NCI-H187 (cell line): ENCODE measurements at places on chromosomes 13 and 19.

GRCh38 chr13:67328895-67329294 is 98.8 kb upstream of the PCDH9 start:
- DNase-seq = no peak

- DNase-seq = no peak
Measured at GRCh38 chr13:38180126-38180525, 169.5 kb upstream of the UFM1 start.

DNA sequence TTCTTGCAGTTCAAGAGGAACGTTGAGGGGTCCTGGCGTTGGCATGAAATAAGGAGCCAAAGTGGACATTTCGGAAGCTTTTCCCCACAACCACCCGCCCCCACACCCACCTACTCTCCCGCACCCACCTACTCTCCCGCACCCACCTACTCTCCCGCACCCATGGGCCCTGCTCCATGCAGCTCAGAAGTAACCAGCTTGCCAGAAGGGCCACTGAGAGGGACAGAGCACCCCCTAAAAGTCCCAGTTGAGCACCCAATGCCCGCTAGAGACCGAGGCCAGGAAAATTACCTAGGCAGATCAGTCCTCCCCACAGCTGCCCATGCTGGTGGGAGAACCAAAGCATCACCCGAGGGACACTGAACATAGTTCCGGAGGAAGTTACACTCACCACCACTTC is 11.8 kb downstream of the VSTM2B start:
- no peak for DNase-seq

DNA sequence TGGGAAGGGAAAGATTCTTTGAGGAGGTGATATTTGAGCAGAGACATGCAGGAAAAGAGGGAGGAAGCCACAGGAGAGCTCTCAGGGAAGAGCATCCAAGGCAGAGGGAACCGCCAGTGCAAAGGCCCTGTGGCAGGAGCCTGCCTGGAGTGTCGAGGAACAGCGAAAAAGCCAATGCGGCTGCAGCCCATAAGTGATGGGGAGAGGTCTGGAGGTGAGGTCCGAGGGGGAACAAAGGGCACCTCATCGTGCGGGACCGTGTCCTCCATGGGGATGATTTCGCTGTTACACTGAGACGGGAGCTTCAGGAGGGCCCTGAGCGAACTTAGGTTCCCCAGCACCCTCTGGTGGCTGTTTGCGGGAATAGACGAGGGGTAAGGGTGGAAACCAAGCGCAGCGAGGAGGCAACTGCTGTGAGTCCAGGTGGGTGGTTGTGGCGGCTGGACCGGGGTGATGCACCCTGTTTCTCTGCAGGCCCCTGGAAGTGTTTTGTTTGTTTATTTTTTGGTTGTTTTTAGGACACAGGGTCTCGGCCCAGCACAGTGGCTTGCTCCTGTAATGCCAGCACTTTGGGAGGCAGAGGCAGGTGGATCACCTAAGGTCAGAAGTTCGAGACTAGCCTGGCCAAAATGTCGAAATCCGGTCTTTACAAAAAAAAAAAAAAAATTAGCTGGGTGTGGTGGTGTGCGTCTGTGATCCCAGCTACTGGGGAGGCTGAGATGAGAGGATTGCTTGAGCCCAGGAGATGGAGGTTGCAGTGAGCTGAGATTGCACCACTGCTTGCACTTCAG is 5.9 kb upstream of the EHD2 start:
- DNase-seq = no peak

DNA sequence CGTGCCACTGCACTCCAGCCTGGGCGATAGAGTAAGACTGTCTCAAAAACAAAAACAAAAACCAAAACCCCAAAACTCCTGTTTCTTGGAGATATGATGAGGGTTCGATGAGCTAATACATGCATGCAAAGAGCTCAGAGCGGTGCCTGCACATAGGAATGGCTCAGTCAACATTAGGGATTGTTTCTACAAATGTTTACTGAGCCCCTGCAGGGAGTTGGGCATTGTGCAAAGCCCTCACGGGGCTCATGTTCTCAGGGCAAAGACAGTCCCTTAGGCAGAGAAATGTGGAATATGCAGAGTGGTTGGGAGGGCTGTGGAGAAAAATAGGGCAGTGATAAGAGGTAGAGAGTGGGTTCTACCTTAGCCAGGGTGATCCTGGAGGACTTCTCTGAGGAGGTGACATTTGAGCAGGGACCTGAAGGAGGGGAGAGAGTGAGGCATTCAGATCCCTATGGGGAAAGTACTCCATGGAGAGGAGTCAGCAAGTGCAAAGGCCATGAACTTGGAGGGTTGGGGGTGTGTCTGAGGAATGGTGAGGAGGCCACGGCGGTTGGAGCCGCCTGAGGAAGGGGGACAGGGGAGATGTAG is 1.5 kb upstream of the EHD2 start:
- no peak for DNase-seq

GRCh38 chr13:48748681-48749080 is 95.0 kb downstream of the CYSLTR2 start:
- DNase-seq = no peak
